ENCODE measurements at places on chromosomes 6 and 20. TPM values are rescaled to one million over a fixed set of nuclear protein-coding genes. Genes with fewer than 3 reads are reported as not detected.

TOX2 gene
- 11.2 TPM for total RNA-seq

PRRT1 gene
- 0.69 TPM for total RNA-seq

NNAT gene
- not detected for total RNA-seq

LY6G6C gene
- not detected for total RNA-seq

C6orf58 gene
- total RNA-seq, result 0.15 TPM

CPXM1 gene
- not detected for total RNA-seq

DOK5 gene
- total RNA-seq, result 0.05 TPM

COL9A1 gene
- total RNA-seq, result 0.05 TPM

DEFB132 gene
- total RNA-seq, result not detected

FOXQ1 gene
- total RNA-seq, result 2.5 TPM

DEFB124 gene
- not detected for total RNA-seq

Data from A549 treated with CORT108297 at 1 μM for 4 hours (cell line).